ENCODE measurements at places on chromosomes 5 and 9.

- DNase-seq, result no peak
Measured at GRCh38 chr9:108567571-108567970, 288.2 kb downstream of the ACTL7B start.

GRCh38 chr5:14008819-14009311, 64.4 kb upstream of the DNAH5 start:
- peak; percentile 52 for DNase-seq

DNA sequence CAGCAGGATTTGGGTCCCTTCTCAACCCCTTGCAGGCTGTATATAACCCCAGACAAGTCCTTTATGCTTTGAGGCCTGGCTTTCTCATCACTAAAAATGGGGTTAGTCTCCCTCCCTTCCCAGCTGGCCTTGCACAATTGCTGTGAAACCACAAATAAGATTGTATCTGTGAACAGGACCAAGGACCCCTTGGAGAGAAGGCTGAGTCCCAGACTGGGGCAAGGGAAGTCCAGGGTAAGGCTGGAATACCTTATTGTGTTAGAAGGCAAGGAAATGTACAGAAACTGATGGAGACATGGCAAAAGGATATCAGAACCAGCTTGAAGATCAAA, 11.4 kb downstream of the MACROH2A1 start:
- DNase-seq, result no peak

GRCh38 chr5:86337667-86338460, 279.9 kb upstream of the COX7C start:
- DNase-seq, result no peak

GRCh38 chr9:21324047-21324446, 11.2 kb downstream of the KLHL9 start:
- no peak for DNase-seq

DNA sequence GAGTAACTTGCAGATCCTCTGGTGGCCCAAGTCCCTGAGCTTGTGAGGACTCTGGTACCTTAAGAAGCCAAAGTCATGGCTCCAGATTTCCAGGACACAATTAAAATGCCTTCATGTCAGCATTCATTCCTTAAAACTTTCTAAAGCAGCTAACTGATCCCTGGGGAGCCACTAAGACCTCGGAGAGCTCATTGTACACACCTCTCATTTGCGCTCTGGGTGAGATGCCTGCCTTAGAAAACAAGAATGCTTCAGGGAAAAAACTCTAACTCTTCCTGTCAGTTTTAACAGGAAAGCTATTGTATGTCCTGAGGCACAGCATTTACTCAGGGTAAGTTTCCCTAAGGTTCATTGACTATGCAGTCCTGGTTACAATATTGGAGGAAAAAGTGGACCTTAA, 285.0 kb downstream of the EFNA5 start:
- no peak for DNase-seq

- DNase-seq, result no peak
Measured at GRCh38 chr9:107483666-107484065, 5.9 kb downstream of the KLF4 start.
